ENCODE measurements at places on chromosomes 12 and 14. TPM values are rescaled to one million over a fixed set of nuclear protein-coding genes. Genes with fewer than 3 reads are reported as not detected.

Gene MUCL1
- total RNA-seq = not detected

Gene MBD6
- 71.7 TPM for total RNA-seq

Gene DENR
- 52.5 TPM for total RNA-seq

Gene HOXC9
- not detected for total RNA-seq

Gene TMEM179
- not detected for total RNA-seq

Gene LALBA
- not detected for total RNA-seq

DNA sequence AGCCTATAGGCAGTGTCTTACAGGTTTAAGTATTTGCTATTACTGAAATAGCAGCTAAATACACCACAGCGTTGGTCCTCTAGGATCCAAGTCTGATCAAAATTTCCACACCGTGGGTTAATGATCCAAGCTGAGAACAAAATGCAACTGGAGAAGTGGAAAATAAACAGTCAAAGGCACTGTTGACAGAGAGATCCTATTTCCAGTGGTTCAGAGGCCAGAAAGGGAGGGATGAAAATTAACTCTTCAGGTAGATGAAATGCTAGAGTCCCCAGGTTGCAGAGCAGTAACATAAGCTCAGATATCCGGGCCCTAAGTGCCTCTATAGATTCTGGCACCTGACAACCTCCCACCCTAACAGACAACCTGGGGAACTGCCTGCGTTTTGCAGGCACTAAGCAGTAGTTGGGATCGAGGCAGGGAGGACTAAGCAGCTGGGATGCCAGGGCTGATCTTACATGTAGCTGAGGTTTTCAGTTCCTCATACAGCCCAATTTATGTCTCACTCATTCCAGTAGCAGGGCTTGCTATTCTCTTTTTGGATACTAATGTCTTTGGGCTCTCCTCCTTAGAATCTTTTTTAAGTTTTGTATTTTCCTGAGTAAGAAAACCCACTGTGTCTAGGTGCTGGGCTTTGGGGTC, 42.7 kb upstream of the CRACR2A start:
- no peak for DNase-seq

DNA sequence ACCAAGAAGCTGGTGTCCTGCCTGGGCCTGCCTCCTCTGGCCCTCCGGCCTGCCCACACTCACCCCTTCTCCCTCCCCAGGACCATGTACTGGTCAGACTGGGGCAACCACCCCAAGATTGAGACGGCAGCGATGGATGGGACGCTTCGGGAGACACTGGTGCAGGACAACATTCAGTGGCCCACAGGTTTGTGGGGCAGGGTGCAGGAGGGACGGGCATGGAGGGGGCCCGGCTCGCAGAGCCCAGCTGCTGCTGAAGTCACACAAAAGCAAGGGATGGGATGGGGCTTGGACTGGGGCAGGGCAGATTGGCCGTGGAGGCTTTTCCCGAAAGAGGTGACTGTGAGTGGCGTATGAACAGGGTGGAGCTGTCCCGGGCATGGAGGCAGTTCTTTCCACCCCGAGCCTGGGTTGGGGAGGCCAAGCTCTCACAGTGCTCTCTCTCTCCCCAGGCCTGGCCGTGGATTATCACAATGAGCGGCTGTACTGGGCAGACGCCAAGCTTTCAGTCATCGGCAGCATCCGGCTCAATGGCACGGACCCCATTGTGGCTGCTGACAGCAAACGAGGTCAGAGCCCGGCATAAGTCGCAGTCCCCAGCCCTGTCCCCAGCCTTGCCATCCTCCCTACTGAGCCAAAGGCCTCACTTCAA, 7.8 kb upstream of the NXPH4 start:
- DNase-seq = no peak

DNA sequence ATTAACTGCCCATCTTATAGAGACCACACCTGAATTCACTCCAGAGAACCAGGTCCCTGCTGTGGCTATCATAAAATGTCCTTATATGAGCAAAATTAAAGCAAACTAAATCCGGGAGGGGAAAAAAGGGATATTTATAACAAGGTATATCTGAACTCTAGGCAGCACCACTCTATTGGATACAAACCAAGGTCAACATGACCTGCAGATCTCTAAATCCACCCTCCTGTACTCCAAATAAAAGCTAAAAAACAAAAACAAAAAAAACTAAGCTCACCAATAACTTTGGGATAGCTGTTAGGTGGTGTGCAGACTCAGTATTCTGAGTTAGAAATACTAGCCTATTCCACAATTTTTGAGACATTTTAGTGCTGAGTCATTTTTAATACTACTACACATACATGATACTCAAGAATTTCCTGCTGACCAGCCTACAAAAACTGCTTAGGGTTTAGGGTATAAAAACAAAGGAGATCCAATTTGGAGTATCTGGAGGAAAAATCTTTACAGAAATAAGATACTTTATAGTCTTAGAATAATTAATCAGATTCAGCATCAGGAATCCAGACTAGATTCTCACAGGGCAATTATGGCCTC, 46.6 kb upstream of the LTBP2 start:
- DNase-seq = no peak

- DNase-seq = no peak
Observed at GRCh38 chr14:87877877-87878276, 115.1 kb downstream of the GALC start.

DNA sequence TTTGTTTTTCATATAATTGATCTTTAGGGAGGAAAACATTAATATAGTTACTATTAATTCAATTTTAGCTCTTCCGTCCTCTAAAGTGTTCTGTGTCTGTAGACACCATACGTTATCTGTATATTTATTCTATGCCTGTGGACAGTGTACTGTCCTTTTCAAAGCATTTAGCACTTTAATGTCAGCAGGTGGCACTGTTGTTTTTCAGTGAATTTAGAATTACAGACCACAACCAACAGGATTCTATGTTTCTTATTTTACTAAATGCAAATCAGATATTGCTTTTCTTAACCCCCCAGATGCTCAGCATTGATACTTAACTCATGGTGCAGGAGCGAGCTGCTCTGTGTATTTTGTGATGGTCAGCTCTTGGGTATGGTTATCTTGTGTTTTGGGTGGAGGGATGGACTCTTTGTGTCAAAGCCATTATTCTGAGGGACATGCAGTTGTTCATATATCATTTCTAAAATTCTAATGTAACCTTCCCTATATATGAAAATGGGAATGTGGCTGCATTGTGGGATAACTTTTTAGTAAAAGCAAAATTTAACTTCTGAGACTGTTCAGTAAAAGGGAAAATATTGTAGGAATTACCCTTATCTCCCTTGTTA, 65.2 kb downstream of the PAPOLA start:
- DNase-seq = no peak

DNA sequence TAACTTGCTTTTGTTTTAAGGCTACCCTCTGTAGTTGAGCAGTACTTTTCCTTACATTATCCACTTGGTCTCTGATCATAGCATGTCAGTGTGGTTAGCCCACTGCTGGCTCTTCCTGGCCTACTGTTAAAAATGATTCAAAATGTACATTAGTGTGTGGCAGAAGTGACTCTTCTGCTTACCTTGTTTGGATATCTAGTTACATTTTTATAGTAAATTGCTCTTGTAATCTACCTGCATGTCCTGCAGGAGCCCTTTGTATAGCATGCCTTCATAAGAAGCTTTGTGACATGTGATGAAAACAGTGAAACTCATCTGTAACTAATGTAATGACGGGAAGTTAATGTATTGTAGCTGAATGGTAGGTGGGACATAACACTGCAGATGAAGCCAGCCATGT, 8.1 kb downstream of the SPATS2 start:
- no peak for DNase-seq

GRCh38 chr12:24661657-24662096, 287.2 kb downstream of the BCAT1 start:
- no peak for DNase-seq

DNA sequence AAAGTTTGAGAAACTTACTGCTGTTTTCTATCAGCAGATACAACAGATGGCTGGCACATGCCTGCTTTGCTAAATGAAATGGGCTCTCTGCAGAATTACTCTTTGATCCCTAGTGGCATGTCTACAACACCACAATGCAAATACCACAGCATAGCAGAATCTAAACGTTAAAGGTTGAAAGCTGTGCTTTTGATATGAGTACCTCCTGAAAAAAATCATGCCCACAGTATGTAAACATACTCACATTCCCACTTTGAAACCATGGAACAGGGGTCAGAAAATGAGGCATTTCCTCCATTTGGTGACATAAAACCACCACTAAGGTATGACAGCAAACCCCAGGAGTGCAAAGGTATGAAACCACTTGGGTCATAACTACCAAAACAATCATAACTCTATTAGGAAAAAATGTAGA, 7.5 kb downstream of the WIF1 start:
- no peak for DNase-seq

DNA sequence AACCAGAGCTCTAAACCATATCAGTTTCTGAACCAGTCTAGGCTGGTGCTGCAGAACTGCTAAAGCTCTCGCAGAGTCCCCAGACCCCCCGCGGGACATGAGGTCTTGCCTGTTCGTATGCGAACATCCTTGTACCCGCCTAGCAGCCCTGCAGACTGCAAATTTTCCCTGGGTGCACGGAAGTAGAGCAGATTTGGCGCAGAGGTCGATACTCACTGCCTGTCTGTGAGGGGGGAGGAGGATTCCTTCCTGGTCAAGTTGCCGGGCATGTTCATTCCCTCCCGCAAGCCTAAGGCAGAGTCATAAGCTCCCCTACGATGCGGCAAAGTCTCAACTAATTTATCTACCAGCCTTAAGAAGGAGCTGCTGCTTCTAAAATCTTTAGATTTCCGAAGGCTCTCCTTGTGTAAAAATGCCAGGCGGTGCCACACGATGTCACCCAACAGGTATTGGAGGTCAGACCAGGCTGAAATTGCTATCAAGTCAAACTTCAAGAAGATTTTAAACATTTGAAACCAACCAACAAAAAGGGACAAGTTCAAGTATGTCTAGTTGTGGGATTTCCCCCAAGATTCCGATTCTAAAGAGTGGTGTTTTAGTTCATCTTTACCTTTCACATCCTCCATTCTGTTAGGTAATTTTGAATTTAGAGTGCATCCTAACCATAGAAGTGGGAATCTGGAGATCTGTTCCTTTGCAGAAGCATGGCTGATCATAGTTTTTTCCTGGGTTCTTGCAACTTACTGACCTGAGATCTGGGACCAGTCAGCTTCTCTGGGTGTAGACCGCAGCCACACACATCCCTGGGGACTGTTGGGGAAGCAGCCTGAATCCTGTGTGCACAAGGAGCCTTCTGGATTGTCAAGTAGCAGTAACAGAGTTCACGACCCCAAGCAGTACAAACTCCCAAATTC, 1.6 kb upstream of the PAX9 start:
- DNase-seq = no peak

DNA sequence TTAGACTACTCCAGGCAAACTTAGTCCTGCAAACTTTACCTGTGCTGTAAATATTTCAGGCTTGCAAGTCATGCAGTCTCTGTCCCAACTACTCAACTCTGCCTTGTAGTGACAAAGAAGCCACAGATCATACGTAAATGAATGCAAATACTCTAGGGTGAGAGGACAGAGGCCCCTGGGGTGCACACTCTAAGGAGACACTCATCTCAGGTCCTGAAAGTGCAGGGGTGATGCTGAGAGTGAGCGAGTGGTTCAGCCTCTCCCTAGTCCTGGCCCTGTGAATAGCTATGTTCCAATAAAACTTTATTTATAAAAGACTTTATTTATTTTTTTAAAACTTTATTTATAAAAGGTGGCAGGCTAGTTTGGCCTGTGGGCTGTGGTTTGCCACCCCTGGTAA, 34.9 kb downstream of the HCAR2 start:
- DNase-seq = no peak
